Amniotic stem cell (primary cell): ENCODE measurements at places on chromosomes 5 and 9.

DNA sequence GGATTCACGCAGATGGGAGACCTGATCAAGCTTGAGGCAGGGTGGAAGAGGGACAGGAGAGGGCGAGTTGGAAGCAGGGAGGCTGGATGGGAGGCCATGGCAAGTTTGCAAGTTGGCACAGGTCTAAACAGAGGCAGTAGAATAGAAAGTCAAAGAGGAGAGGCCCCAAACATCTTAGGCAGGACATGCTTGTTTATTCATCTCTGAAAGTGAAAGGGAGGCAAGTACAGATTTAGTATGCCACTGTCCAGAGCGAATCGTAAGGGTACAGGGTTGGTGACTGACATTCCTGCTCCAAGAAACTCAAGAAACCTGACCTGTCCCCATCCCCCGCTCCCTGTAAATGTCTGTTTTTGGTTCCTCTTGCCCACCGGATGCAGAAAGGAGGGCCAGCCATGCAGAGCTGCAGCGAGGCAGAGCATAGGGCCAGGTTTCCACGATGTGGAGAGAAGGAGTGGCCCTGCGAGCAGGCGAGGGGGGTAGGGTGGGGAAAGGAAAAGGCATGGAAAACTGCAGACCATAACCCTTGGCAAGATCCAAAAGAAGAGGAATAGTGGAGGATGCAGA lies 96.2 kb upstream of the BOD1 start:
- no peak for DNase-seq

DNA sequence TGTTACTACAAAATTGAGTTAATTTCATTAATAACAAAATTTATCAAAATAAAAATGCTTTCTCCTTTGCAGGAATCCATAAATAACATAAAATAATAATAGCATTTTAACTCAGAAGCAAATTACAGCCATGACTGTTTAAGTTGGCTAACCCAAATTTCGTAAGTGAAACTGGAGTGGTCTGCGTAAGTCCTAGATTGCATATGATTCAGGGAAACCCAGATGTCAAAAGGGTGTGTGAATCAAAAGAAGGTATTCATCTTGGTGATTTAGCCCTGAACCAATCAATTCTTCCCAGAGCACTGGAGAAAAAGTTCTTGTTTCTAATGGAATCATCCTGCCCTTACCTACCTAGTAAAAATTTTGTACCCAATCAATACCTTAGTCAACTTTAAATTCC lies 547.6 kb downstream of the RAB3C start:
- DNase-seq: no peak

DNA sequence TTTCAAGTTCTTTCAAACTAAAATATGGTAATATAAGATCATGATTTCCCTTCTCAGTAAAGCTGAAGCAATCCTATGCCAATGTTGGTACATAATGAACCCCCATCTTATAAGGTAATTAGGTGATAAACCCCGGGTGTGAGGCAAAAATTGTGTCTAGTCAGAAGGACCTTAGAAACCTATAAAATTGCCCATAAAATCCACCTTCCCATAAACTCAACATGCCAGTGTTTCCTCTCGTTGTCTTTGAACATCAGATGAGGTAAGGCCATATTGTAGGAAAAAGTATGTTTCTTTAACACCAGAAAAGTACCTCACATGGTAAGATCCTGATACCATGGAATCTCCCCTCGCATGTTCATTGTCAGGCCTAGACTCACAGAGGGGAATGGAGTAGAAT lies 43.3 kb downstream of the SNCAIP start:
- DNase-seq: no peak

DNA sequence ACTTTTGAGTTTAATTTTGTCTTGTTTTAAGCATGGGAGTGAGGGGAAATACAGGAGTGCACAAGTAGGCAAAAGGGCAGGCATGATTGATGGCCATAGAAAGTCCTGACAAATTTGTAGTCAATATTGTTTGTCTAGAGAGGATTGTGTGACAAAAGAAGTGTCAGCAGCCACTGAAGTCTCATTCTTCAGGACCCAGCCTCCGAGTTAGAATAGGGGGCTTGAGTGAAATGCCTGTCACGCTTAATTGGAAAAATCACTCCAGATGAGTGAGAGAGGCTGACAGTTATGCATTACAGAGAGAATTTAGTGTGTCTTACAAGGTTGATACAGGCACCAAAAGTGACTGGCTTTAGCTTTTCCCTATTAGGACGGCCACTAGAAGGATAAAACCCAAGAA lies 81.9 kb upstream of the RPS23 start:
- DNase-seq: no peak

- no peak for DNase-seq
These were observed 8.4 kb upstream of the ARSI start for GRCh38 chr5:150311015-150311692.

DNA sequence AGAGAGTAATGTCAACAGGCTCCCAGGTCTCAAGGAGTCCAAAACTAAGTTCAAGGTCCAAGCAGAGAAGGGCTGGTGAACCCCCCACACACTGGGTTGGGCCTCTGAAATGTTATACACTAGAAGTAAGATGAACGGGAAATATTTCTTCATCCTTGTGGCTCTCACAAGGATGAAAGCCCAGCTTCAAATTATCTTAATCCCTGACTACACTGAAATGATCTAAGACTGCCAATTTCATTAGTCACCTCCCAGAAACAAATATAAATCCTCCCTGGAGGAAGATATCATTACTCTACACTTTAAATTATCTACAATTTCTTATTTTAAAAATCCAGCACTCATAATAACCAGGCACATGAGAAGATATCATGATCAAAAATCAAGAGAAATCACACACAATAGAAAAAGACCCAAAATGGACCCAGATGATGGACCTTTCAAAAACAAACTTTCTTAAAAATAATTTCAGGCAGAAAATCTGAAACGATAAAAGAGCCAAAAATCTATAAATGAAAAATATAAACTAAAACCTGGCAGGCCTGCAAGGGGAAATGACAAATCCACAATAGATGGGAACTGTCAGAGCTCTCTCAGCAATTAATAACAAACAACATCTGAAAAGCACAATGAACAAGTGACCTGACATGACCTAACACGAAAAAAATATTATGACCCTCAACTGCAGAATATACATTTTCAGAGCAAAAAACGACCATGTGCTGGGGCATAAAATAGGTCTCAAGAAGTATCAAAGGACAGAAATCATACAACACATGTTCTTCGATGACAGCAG lies 117.4 kb downstream of the GPR21 start:
- no peak for DNase-seq

- DNase-seq: no peak
These were observed 11.4 kb downstream of the ZBTB5 start for GRCh38 chr9:37453827-37454226.

DNA sequence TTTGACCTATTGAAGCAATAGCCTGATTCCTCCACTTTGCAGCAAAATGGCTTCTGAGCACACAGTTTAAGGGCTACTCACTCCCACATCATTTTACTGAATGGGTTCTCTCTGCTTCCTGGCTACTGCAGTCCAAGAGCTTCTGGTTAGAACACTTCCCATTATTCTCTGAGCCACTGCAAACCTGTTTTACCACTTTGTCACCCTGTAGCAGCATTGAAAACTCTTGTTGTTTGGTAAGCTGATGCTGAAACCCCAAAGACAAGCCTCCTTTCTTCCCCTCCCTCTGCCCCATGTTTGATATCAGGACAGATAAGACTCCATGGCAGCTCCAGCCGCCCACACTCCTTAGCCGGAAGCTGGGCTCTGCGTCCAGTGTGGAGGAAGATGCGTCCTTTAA lies 84.4 kb upstream of the RARS1 start:
- DNase-seq: no peak

DNA sequence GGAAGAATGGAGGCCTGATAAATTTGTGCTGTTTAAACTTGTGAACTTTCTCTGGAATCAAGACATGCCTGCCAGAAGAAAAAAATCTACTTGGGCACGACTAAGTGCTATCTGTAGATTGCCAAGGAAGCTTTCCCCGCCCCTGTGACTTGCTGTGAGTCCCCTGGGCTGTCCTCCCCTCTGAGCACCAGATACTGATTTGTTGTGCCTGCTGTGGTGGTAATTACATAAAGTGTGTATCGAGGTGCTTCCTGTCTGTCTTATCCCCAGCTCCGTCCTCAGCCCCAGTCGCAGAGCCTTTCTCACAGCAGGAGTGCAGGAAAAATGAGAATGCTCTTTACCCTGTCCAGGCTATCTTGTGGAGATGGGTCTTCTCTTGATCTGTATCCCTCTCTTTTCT lies 53.9 kb downstream of the TRIO start:
- DNase-seq: no peak

DNA sequence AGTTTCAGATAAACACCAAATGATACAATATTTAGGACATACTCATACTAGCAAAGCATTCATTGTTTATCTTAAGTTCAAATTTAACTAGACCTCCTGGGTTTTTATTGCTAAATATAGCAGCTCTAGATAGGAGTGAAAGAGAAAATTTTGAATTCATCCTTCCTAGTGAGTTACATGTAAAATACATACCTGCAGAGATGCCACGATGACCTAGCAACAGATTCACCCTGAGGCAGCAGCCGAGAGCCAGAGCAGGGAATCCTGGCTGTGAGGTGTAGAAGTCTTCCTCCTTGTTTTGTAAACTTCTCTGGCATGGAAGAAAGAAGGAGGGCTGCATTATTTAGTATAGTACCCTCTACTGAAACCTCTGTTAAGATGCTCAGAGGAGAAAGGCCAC lies 25.9 kb upstream of the GABRP start:
- DNase-seq: no peak

DNA sequence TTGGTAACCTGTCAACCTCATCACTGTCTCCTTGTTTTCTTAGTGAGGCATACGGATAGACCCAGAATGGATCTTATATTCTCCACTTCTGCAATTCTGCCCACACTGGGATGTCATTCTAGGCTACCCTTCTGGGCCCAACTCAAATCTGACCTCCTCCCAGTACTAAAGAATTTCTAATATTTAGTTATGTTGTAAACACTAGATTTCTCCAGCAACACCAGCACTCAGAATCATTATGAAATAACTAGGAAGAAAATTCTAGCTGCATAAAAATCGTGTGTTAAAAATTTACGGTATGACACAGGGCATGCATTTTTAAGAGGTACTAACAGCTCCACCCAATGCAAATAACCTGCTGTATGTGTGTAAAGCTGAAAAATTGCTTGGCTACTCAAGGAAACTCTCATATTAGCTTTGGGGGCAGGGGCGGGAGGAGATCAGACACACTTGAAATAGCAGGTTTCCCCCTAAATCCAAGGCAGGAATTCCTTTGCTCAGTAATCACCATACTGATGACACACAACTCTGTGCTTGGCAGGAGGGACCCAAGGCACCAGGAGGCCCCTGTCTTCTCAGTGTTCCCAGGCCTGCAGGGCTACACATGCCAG lies 27.3 kb downstream of the MACROH2A1 start:
- DNase-seq: no peak

DNA sequence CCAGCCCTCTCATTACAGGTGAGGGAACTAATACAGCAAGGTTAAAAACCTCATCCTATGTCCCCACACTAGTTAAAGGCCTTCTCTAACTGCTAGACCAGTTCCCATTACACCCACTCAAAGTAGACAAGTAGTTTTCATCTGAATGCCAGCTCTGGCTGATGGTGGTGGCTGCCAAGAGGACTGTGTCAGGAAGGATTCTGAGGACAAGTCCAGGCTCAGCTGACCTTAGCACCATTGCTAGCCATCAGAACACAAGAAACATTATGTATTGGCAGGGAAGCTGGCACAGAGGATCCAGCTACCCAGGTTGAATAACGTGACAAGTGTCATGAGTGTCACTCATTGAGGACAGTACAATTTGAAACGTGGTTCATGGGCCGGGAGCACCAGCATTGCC lies 163.4 kb downstream of the HSD17B3 start:
- DNase-seq: no peak

GRCh38 chr5:16437977-16438376 lies 27.6 kb downstream of the ZNF622 start:
- no peak for DNase-seq
